ENCODE measurements at places on chromosomes 16 and 17.

DNA sequence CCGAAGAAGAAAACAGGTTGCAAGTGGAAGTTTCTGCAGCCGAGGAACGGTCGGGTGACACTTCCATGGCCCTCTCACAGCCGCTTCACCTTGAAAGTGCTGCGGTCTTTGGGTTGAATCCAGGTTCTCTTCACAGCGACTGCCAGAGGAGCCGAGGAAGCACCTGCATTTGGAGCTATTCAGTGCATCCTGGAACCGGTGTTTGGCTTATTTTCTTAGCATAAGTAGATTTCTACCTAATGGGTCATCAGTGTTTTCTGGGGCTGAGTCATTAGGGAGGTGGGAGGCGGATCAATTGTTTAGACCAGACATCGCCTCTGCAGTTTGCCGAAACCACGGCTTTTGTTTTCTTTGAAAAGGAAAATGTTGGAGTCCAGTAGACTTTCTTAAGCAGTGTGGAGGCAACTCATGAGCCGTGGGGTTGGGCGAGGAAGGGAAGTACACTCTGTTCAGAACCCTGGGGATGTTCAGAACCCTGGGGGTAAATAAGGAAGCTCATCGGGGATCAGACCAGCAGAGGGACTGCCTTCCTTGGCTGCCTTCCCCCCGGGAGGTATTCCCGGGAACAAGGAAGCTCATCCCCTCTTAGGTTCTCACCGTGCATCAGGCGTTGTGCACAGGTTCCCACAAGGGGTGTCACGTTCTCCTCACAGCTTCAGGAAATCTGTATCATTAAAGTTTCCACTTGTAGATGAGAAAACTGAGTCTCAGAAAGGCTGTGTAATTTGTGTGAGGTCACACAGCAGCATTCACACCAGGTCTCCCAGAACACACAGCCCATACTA lies 361.5 kb downstream of the SNX29 start:
- DNase-seq: no peak

- no peak for DNase-seq
These were observed 67.6 kb upstream of the RBBP6 start for GRCh38 chr16:24471561-24472350.

DNA sequence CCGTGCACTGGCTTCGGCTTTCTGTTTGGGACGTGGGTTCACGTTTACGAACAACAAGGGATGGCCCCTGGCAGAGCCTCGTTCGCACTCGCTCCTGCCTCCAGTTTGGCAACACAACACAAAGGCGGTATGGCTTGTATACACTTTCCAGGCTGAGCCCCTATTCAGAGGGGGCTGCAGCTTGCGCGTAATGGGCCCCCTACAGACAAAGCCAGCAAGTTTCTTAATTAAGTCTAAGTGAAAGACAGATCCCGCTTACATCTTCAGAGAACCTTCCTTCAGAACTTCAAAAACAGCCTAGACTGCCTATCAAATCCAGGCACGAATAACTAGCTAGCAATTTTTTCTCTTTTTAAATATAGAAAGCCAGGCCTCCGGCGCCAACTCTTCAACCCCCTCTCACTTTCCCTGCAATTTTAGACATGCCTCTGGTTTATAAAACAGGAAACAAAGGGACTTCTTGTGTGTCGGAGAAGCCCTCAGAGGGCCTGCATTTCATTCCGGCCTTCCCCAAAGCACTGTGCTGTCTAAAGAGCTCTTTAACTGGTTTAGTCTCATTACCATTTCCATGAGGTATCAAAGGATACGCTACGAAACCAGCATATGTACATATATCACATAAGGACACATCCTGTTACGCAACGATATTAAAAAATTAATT lies 244.9 kb downstream of the STX8 start:
- no peak for DNase-seq

DNA sequence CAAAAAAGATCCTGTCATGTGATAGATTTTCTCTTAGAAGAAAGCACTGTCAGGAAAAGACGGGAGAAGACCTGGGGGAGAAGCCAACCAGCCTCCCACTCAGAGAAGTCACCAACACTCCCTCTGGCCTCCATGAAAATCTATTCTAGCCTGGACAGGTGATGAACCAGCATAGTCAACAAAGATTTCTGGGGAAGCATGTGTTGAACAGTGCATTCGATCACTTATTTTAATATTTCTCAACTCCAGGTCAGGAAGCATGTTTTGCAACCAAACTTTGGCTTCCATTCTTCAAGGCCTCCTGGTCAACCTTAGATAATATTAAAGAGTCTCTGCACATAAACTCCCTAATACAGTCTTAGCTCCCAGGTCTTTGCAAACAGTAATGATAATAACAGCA lies 74.7 kb upstream of the ERCC4 start:
- DNase-seq: no peak

- no peak for DNase-seq
These were observed 25.7 kb downstream of the ZC3H18 start for GRCh38 chr16:88595921-88596320.

GRCh38 chr17:80112471-80113032 lies 11.2 kb downstream of the GAA start:
- DNase-seq: no peak

DNA sequence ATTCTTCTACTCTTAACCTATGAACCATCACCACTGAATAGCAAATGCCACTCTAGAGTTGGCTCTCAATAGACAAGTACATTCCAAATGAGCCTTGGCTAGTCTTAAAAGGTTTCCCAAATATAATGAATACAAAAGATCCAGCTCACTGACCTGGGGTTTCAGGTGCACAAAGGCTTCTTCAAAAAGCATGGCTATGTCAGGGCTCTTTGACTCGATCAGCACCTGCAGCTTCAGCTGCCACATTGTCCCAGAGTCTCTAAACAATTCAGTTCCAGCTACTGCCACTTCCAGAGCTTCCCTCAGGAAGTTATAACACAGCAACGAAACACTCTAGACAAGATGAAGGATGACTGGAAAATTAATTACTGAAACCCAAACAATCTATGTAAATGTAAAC lies 16.0 kb upstream of the COPRS start:
- DNase-seq: no peak

DNA sequence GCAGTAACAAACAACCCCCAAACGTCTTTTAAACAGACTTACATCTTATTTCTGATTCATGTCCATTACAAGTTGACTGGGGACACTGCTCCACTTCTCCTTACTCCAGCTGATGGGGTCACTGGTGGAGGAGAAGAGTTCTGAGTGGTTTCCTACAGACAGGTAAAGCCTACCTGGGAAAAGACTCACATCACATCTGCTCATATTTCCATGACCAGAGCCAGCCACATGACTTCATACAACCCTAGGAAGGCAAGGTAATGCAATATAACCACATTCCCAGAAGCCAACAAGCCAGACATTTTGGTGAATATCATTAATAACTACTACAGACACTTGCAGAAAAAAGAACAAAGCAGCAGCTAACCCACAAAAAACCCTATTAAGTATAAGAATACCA lies 90.5 kb upstream of the IRX6 start:
- DNase-seq: no peak

DNA sequence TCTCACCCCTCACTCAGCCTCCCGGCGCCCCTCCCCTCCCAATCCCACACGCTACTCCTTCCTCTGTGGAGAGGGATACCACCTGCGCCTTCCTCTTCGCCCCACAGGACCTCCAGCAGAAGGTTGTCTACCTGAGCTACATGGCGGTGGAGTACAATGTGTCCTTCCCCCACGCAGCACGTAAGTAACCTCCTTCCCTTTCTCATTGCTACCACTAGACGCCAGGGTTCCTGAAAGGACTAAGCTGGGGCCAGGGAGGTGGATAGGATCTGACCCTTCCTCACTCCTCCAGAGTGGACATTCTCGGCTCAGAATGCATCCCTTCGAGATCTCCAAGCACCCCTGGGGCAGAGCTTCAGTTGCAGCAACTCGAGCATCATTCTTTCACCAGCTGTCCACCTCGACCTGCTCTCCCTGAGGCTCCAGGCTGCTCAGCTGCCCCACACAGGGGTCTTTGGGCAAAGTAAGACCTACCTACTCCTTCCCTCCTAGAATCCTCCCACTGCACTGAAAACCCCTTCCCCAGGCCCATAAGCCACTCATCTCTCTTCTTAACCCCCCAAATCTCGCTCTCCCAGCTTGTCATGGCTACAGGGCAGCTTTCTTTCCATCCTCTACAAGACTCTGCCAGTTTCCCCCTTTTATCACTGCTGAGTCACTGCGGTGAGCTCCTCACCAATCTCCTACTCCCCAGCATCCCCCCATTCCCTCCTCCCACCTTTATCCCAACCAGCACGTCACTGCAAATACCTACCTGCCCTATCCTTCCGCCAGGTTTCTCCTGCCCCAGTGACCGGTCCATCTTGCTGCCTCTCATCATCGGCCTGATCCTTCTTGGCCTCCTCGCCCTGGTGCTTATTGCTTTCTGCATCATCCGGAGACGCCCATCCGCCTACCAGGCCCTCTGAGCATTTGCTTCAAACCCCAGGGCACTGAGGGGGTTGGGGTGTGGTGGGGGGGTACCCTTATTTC lies 1.5 kb downstream of the CD68 start:
- DNase-seq: no peak

DNA sequence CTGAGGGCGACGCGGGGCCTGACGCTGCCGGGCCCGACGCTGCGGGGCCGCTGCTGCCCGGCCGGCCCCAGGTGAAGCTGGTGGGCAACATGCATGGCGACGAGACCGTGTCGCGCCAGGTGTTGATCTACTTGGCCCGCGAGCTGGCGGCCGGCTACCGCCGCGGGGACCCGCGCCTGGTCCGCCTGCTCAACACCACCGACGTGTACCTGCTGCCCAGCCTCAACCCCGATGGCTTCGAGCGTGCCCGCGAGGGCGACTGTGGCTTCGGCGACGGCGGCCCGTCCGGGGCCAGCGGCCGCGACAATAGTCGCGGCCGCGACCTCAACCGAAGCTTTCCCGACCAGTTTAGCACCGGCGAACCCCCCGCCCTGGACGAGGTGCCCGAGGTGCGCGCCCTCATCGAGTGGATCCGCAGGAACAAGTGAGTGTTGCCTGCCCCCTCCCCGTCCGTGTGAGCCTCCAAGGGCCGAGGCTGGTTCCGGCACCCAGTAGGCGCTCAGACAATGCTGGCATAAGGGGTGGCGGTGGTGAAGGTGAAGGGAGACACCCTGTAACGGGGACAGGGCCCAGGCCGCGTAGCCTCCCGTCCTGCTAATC lies 676 bp downstream of the CPD start:
- no peak for DNase-seq

- no peak for DNase-seq
These were observed 12.4 kb downstream of the UBALD2 start for GRCh38 chr17:76277300-76278267.

DNA sequence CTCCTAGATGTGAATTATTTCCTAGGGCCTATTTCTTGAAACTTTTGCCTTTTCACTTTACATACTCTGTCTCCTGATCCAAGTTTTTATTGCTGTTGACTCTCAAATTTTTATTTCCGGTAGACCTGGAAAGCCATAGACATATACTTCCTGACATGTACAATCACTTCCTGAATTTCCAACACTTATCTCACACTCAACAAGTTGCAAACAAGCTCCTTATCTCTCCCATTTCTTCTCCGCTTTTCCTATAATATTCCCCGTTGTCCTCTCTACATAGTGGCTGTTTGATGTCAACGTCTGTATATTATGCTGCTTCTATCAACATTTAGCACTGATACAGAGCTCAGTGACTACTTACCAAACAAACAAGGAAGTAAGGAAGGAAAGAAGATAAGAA lies 59.3 kb downstream of the IKZF3 start:
- DNase-seq: no peak

All from skeletal muscle cell (primary cell).